ENCODE measurements at places on chromosomes 13 and 19. TPM values are rescaled to one million over a fixed set of nuclear protein-coding genes. Genes with fewer than 3 reads are reported as not detected.

Gene UGGT2
- total RNA-seq, result 3.3 TPM

DNA sequence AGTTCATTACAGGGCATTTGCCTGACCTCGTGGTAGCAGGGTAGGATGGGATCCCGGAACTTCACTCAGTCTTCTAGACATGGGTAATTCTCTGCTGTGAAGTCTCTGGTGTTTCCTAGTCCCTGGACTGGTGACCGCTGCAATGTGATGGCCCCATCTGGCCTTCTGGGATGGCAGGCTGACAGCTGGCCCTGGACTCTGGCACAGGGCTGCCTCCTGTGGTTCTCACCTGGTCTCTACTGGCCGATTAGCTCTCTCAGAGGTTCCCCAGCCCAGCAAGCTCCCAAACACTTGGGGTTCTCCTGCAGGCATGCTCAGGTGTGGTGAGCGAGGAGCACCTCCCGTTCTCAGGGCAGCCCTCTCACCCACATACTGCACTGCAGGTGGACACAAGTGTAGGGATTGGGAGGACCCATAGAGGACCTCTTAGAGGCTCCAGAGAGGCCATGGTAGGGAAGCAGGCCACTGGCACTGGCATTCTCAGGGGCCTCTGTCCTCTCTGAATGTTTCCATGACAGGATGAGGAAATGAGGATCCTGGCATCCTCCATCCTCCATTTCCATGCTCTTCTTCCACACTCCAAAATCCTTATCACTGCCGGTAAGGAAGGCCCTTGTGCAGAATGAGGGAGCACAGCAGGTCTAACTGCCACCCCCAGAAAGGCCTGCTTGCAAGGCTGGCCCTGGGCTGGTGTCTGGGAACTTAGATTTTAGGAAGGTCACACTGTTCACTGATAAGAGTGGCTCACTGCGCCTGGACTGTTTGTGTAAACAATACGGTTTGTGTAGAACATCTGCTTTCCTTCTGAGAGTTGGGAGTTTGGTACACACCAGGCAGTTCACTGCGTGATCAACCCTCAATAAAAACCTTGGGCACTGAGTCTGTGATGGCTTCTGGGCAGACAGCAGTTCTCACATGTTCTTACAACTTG, 31.5 kb upstream of the FARP1 start:
- no peak for DNase-seq

DNA sequence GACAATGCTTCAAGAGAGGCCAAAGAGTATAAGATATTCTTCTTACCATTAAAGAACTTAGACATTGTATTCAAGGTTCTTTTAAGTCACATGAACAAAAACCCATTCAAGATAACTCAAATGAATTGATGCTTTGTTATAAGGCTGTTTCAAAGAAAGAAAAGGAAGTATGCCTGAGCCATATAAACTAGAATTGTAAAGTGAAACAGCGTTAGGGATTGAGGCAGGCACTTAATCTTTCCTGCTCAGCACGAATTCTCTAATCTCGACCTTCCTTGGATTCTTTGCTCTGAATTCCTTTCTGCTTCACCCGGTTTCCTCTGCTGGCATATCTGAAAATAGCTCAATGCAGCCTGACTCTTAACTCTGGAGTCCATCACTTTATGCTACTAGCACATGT, 595.4 kb downstream of the DIAPH3 start:
- no peak for DNase-seq

DNA sequence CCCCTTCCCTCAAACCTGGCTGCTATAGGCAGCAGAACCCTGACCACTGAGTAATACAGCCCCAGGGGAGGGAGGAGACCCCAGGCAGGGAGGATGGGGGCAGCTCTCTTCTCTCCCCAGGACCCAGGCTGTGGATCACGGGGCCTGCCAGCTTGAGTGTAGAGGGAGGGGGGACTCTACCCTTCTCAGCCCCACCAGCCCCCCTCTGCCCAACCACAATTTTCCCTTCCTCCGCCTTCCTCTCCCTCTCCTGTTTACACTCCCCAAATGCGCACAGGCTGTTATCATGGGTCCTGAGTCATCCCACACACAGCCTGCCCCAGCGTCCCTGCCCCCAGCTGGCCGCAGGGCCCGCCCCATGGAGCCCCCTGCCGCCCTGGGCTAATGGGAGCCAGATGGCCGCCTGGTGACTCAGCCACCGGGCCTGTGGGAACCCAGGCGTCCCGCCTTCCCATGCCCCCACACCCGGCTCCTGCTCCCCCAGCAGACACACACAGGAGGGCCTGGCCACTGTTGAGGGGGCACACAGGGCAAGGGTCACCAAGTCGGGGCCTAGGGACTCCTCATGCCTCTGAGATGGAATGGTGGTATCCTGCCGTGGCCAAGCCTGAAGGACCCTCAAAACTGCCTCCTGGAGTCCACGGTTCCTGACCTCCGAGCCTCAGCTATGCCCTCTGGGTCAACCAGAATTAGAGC, 13.6 kb downstream of the CCDC97 start:
- no peak for DNase-seq

Gene OR7A5
- not detected for total RNA-seq

All from OCI-LY7 (cell line).